ENCODE measurements at places on chromosomes 12 and 14.
A peak's percentile ranks its signal among the peaks of the same experiment; 100 is the strongest.

DNA sequence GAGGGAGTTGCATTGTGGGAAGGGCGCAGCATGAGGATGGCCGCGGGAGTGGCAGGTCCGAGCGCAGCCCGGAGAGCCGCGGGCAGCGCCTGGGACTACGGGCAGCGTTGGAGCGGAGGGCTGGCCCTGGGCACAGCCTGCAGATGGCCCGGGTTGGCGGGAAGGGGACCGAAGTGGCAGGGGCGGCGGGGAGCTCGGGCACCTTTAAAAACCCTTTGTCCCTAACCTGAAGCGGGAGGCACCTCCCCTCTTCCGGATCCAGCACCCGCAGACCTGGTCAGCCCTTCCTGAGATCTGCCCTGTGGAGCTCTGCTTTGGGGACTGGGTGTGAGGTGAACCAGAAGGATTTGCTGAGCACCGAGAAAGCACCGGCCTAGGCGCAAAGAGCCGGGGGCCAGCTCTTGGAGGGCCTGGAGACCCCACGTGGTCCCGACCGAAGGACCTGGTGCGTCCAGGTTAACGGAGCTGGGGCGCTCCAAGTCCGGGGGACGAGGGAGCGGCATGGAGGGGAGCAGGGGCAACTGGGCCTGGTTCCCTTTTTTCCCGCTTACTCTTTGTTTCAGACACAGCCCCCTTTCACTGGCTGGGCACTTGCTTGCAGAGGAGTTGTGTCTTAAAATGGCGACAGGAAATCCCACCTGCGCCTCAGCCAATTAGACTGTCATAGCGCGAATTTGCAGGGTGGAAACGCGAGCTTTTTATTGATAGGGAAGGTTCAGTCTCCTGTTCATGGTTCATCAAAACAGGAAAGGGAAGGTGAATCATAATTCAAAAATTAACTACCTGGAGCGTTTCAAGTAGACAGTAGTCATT, 792 bp upstream of the SLC38A1 start:
- peak; percentile 69 for DNase-seq

- no peak for DNase-seq
Observed at GRCh38 chr12:68785358-68785757, 22.6 kb upstream of the MDM2 start.

GRCh38 chr12:43662736-43663135, 95.9 kb downstream of the PUS7L start:
- no peak for DNase-seq

DNA sequence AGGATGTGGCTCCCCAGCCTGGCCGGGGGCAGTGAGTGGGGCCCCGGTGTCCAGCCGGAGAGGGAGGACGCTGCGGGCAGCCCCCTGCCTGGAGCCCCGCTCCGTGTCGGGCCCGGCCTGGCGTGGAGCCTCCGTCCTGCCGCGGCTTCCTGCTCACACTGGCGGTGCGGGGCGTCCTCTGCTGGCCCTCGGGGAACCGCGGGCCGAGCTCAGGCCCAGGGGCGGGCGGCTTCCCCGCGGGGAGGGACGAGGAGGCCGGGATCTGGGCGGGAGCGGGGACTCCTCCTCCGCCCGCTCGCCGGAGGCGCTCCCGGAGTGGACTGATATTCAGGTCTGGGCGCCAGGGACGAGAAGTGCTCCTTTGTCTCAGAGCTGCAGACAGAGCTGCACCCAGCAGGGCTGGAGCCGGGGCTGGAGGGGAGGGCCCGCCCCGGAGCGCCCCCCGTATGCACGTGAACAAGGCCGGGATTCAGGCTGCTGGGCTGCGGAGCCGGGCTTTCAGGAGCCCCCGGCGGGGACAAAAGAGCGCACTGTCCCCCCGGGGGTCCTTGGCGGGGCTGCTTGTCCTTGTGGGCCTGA, 2.2 kb downstream of the MMP17 start:
- DNase-seq = no peak

- peak; percentile 64 for DNase-seq
Observed at GRCh38 chr12:123271001-123271668, 521 bp downstream of the CDK2AP1 start.

Data from stimulated activated CD4-positive, alpha-beta T cell treated with anti-CD3 and anti-CD28 coated beads, Interleukin-12 subunit alpha, Interleukin-12 subunit beta, amount 100 ng/mL, for 24 hours (primary cell).